ENCODE measurements at places on chromosomes 5 and 9. TPM values are rescaled to one million over a fixed set of nuclear protein-coding genes. Genes with fewer than 3 reads are reported as not detected.
A peak's percentile ranks its signal among the peaks of the same experiment; 100 is the strongest.

DNA sequence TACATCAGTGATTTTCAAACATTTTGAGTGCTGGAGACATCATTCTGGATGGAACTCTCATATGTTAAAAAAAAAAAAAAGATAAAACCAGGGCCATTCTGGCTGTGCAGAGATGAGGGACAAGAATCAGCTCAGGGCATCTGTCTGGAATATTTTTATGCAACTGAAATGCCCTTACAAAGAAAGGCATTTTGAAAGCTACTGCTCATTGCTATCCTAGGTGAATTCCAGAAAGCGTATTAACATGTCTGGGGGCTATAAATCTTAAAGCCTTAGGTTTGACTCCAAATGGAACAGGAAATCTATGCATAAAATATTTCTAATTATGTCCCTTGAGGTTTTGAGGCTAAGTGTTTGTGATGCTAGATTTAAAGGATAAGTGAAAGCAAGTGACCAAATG, 14.9 kb upstream of the PCSK1 start:
- no peak for DNase-seq

DNA sequence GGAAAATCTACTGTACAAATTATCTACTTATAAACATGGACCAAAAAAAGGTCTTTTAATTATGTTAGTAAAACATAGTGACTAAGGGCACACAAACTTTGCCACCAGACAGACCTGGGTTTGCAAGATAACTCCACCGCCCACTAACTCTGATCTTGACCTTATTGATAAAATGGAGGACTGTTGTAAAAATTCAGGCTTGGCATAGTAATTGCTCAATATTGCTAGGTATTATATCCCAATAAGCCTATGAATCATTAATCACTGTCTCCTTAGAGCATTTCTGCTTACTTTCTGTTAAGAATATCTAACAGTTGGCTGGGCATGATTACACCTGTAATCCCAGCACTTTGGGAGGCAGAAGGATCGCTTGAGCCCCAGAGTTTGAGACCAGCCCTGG, 3.8 kb downstream of the C9orf40 start:
- no peak for DNase-seq

- no peak for DNase-seq
Measured at GRCh38 chr5:126636956-126637355, 36.2 kb downstream of the PHAX start.

GRCh38 chr9:88880199-88880598, 111.1 kb upstream of the S1PR3 start:
- no peak for DNase-seq

DNA sequence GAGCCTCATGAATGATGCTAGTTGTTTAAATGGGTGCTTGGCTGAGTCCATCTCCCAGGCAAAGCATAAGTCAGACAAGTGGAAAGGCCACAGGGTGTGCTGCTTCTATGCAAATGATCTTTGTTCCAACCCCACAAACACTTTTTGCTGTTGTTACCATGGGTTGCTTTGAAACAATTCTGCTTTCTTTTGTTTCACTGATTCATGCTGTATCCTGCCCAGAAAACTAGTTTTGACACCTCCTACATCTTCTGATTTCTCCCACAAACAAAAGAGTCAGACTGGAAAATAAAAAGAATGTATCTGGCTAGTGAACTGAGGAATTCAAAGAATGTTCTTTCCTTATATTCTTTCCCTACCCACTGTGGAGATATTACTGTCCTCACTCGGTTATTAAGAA, 298.6 kb downstream of the DIRAS2 start:
- DNase-seq = no peak

- DNase-seq = no peak
Measured at GRCh38 chr5:179275381-179275878, 69.8 kb downstream of the ADAMTS2 start.

DNA sequence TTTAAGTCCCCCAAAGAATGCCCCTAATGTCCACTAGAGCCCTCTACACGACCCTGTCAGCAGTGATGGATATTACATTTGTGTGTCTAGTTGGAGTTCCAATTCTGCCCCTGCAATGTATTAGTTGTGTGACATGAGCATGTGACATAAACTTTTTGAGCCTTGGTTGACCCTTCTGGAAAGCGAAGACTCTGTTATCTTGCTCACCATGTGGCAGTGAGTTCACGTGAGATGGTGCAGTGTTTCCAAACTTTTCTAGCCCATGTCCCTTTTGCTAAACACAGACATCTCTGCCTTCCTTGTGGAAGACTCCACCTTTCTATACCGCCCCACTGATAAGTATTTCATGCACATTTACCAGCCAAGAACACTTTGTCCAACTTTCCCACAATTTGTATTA, 87.0 kb upstream of the BOD1 start:
- no peak for DNase-seq

- peak; percentile 63 for DNase-seq
Measured at GRCh38 chr9:120877276-120878034, 467 bp upstream of the PHF19 start.

- DNase-seq = peak; percentile 58
Measured at GRCh38 chr9:33081128-33081851, 4.8 kb upstream of the SMU1 start.

DNA sequence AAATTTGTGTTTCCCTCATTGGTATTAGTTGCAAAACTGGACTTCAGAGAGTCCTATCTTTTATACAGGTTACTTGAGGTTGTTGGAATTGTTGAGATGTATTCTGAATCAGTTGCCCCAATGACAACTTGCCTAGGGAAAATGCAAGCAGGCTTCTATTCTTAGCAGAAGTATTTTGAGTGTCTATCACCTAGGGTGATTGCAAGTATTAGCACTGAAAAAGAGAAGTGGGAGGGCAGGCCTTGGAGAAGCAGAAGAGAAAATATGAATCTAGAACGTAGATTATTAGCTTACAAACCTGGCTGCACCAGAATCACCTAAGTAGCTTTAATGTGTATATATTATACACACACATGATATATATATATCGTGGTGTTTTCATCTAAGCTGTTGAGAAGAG, 43.2 kb downstream of the ADAMTS12 start:
- DNase-seq = no peak

- peak; percentile 33 for DNase-seq
Measured at GRCh38 chr9:121499427-121500164, at the start of gene GGTA1. Gene GGTA1 (minus strand): TSS chr9:121499844. CDS start chr9:121467922, 31,922 bp downstream.

DNA sequence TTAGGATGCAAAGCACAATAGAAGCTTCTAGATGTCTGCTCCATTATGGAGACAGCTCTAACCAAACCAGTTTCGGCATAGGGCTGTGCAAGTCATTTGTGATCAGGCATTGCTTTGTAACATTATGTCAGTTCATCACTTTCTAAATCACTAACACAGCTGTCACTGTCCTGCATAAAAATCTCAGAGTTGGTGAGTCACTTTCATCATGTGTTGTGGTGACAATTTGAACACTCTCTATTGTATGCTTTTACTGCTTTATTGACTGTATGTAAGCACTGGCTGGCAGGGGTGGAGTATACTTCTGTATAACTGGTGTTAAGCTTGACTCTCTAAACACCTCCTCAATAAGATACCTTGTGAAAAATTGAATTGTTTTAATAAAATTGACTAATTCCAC, 77.9 kb downstream of the SLCO4C1 start:
- DNase-seq = no peak

- DNase-seq = no peak
Measured at GRCh38 chr5:74402553-74402952, 238.0 kb downstream of the ENC1 start.

DNA sequence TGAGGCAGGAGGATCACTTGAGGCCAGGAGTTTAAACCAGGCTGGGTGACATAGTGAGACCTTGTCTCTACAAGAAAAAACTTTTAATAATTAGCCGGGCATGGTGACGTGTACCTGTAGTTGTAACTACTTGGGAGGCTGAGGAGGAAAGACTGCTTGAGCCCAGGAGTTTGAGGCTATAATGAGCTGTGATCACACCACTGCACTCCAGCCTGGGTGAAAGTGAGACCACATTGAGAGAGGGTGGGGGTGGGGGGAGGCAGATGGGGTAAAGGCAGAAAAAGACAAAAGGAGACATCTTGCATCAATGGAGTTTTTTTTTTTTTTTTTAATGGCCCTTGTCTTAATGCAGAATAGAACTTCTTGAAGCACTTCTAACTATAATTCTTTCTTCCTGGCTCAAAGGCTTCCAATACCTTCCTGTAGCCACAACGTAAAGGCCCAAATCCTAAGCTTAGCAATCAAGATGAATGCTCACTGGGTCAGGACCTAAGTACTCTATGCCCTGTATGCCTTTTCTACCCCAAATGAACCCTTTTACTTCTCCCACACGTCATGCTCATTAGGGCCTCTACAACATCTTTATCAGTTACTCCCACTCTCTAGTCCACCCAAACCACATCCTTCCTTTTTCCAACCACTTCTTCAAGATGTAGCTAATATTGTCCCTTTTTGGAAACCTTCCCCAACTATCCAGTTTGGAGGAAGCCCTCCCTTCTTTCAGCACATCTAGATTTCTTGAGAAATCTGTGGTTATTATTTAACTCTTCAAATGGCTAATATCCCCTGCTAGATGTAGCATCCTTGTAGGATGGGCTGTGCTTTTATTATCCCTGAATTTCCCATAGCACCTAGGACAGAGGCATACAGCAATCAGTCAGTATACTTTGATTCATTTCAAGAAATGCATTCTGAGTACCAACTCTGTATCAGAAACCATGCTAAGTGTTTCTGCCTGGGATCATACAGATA, 40.8 kb downstream of the CSF2 start:
- no peak for DNase-seq

Gene CCL21
- total RNA-seq = 27.5 TPM

Gene CEL
- total RNA-seq = 0.64 TPM

Gene IFNA2
- total RNA-seq = not detected

Gene SLC9A3
- 170 TPM for total RNA-seq

Gene OMD
- 1.6 TPM for total RNA-seq

Gene TSSK1B
- total RNA-seq = not detected

Gene MEIKIN
- not detected for total RNA-seq
